NCI-H2029 (cell line): ENCODE measurements at places on chromosomes 2 and 18.

GRCh38 chr2:47636596-47637264 lies 146.2 kb upstream of the MSH6 start:
- no peak for DNase-seq

- no peak for DNase-seq
Measured at GRCh38 chr18:60019463-60019840, 119.7 kb downstream of the PMAIP1 start.

GRCh38 chr18:79624356-79625170 lies 55.0 kb upstream of the CTDP1 start:
- DNase-seq: no peak

GRCh38 chr2:182521453-182522404 lies 94.9 kb upstream of the PDE1A start:
- DNase-seq: no peak

DNA sequence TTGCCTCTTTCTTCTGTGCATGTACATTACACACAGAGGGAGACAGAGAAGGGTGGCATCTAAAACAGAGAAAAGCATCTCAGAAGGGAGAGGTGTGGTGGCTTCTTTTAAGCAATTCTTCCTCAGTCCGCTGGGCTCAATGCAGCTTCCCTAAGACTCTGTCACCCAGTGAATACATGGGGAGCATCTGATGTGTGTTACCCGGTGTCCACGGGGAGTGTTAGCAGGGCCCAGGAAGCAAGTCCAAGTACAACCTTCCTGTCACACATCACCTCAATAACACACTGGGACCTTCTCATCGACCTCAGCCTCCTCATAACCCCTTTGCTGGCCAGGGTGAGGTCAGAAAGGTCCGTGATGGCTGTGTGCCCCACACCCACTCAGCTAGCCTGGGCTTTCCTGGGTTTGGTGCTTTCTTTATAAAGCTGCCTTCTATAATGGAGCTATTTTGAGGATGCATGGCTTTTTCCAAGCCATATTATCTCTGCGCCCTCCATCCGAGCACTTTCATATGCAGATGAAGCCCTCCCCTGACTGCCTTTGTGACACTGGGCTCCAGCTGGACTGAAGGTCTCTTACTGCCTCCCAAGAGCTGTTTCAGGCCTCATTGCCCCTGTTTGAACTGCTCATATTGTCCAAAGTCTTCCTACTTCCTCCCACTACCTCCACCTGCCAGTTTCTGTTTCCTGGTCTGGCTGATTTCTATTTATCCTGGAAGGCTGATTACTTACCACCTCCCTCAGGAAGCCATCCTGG lies 21.4 kb downstream of the TNFRSF11A start:
- no peak for DNase-seq
